ENCODE measurements at places on chromosomes 1 and 21.

DNA sequence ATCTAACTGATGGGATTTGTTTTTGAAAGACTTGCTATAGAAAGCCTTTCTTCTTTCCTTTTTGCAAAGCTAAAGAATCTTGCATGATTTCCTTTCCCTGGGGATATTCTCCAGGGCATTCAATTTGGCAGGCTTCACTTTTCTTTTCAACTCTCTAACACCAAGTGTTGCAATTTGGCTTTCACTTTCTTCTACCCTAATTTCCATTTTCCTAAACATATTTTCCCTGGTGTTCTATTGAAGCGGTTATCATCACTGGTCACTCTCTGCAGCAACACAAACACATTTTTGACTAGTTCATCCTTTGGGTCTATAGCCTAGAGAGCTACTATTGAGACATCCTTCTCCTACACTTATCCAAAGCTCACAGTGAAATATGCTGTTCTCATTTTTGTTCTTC lies 424.5 kb downstream of the NEGR1 start:
- no peak for DNase-seq

- no peak for DNase-seq
Observed at GRCh38 chr1:167791281-167792187, 69.8 kb downstream of the MPZL1 start.

- DNase-seq, result no peak
Observed at GRCh38 chr1:161777261-161777660, 11.1 kb downstream of the ATF6 start.

DNA sequence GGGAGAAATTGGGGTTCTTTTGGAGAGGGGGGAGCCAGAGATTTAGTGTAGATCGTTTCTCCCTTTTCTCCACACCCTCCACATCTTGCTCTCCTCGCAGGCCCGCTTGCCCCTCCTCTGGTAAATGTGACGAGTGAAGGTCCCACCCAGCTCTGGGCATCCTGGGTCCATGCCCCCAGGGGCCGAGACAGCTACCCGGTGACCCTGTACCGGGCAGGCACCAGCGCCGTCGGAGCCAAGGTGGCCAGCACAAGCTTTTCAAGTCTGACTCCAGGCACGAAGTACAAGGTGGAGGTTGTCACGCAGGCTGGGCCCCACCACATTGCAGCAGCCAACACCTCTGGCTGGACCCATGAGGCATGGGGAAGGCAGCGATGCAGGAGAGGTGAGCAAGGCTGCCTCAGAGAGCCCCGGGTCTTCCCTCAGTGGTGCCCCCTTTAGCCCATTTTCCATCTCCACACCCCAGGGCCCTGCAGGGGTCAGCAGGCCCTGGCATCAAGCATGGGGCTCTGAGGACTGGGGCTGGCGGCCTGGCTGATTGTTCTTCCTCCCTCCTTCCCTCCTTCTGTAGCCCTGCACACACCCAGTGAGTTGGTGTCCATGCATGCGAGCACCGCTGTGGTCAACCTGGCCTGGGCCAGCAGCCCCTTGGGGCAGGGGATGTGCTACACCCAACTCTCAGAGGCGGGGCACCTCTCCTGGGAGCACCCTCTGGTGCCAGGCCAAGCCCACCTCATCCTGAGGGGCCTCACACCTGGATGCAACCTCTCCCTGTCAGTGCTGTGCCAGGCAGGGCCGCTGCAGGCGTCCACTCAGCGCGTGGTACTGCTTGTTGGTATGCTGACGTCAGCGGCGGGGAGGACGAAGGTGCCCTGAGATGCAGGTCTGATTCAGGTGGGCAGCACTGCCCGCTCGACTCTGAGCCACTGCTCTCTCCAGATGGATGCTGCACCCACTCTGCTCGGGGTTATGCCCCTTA lies 16.4 kb upstream of the LGR6 start:
- DNase-seq, result no peak

- DNase-seq, result no peak
Observed at GRCh38 chr21:37917612-37918011, 1.4 kb upstream of the KCNJ6 start.

All from B cell (primary cell).